Nephron progenitor cell (in vitro differentiated cells): ENCODE measurements at places on chromosomes 11 and 22.

GRCh38 chr11:15412054-15412453 is 297.3 kb downstream of the INSC start:
- no peak for DNase-seq

DNA sequence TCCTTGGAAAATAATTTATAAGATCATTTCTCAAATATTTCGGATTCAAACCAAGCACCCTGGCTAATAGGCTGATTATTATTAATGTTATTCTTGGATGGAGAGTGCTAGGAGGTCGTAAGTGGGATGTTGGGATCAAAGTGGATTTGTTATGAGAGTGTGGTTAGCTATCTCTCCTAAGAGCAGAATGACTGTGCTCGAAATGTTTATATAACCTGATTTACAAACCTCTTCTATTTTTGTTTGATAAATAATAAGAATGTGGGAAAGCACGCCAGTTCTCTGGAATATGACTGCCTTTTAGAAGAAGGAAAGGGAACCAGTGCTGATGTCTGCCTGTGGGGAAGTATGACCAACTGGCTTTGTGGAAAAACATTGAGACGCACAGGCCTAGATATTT is 527.5 kb downstream of the NTM start:
- DNase-seq, result no peak

GRCh38 chr11:69797737-69798528 is 21.3 kb downstream of the FGF3 start:
- DNase-seq, result no peak

DNA sequence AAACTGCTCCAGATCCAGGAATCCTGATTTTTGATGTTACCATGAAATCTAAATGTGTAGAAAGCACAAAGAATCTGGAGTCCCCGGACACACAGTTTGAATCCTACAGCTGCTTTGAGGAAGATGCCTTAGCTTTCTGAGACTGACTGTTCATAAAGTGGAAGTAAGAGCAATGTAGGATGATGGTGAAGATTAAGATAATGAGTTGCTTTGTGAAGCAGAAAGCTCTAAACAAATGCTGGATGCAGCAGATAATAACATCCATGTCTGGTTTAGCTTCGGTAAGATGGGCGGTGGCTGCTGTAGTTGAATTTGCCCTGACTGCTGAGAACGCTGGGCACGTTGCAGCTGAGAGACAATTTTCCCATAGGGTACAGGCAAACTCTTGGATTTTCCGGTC is 20.1 kb downstream of the OVOL1 start:
- DNase-seq, result no peak

DNA sequence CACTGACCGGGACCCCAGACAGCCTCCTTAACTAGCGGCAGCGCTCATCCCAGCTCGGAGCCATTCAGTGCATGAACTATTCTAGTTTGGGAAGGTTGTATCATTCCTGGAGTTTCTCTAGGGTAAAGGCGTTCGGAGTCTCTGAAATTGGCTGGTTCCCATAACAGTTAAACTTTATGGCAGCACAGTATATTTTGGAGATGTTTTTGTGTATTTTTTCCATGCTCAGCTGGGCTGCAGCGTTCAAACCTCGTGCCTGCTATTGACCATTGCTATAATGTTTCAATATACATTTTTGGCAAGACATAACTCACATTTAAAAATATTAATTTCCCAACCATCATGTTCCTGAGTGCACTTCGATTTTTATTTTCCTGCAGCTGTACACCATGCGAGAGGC is 169.7 kb downstream of the ST3GAL4 start:
- no peak for DNase-seq

DNA sequence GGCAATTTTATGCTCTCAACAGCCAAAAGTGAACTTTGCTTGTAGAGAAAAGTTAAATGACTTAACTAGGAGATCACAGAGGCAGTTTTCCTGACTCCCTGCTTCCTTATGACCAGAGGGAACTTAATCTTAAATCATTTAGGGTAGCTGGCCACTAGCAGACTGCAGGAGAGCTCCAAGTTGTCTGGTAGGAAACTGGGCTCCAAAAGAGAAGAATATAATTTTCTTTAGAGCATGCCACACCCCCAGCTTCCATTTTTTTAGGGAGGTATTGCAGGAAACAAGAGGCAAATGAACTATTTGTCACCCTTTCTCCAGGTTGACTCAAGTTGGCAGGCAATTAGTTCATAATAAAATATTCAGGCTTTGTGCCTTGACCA is 2.6 kb downstream of the METTL15 start:
- no peak for DNase-seq

DNA sequence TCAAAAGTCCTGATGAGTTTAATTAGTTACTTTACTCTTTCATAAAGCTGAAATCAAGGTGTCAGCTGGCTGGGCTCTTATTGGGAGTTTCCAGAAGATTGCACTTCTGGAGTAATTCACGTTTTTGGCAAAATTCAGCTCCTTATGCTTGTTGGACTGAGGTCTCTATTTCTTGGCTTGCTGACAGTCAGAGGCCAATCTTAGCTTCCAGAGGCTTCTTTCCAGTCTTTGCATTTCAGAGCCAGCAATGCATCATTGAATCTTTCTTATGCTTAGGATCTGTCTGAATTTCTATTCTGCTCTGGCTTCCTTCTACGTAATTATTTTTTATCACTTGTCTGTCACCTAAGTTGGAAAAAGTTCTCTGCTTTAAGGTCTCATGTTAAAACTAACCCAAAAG is 91.4 kb upstream of the SYN3 start:
- DNase-seq, result no peak

GRCh38 chr11:28757725-28758515 is 649.7 kb downstream of the METTL15 start:
- DNase-seq, result no peak

- no peak for DNase-seq
Observed at GRCh38 chr11:35337136-35337913, 82.0 kb downstream of the SLC1A2 start.

DNA sequence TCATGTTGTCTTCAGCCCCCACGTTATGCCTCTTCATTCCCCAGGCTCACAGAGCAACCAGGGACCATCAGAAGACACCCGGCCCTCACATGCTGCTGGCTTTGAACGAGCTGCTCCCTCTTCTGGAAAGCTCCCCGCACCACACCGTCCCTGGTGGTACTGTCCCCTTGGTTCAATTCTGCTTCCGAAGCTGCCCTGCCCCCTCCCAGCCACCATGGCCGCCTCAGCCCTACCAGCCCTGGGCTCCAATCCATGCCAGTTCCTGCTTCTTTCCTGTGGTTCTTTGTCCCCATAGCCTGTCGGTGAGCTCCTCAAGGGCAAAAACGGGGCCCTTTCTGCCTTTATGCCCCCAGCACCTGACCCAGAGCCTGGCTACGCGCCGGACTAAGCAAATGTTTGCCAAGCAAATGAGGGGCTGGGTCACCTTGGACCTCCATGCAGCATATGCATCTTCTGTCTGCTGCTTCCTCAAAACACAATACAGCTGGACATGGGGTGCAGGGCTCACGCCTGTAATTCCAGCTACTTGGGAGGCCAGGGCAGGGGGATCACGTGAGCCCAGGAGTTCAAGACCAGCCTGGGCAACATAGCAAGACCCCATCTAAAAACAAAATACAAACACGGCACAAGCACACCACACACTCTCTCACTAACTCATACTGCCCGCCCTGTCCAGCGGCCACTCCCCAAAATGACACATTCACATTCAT is 21.3 kb downstream of the TNKS1BP1 start:
- no peak for DNase-seq

DNA sequence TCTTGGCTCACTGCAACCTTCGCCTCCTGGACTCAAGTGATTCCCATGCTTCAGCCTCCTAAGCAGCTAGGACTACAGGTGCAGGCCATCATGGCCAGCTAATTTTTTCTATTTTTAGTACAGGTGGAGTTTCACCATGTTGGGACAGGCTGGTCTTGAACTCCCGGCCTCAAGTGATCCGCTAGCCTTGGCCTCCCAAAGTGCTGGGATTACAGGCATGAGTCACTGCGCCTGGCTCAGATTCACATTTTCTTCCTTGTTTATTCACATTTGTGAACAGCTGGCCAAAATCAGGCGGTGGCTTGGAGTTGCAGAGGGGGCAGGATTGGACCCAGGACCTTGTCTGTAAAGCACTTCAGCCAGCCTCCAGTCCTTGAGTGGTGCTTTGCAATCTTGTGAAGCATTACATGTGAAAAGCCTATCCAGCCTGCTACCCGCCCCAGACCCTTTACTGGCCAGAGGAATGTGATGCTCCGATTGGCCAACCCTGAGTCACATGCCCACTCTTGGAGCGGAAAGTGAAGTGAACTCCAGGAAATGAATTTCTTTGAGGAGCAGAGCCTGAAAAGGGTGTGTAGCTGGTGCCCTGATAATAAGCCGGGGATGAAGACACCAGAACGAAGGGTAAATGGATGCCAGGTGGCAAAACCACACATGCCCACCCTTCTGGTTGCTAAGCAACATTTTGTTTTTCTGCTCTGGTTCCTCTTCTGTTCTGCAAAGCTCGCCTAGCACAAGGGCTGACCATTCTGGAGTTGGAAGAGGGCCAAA is 62.6 kb upstream of the PTPRJ start:
- no peak for DNase-seq
